CD4-positive, alpha-beta T cell treated with Interleukin-15 for 4 hours (primary cell): ENCODE measurements at places on chromosomes 1 and 21.

- DNase-seq = no peak
Measured at GRCh38 chr1:210541680-210542358, 213.1 kb downstream of the HHAT start.

DNA sequence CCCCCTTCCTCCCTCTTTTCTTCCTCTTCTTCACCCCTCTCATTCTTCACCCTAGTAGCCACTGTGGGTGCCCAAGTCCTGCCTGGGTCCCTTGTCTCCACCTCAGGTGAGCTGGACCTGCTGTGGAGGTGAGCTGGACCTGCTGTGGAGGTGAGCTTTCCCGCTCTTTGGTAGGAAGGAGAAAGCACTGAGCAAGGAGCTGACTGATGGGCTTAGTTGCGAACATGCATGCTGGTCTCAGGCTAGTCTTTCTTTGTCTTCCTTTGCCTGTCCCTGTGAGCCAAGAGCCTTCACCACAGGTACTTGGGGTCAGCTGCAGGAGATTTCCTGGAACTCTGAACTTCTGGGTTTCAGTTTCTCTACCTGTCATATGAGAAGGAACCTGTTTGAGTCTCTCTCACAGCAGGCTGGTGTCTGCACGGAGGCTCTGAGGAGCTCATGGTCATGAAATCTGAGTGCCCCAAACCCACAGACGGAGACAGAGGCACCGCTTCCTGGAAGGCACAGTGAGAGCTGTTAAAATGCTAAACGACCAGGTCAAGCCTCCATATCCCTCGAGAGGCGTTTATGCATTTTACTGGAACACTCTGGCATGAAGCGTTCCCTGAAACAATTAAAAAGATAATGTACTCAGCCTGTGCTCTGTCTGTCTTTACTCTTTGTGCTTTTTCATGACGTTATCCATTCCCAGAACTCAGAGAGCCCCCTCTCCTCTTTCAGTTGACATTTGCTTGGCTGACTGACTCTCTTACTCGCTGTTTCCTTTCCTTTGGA is 69.5 kb downstream of the RHOU start:
- peak; percentile 24 for DNase-seq

- DNase-seq = no peak
Measured at GRCh38 chr1:43509007-43509739, 21.5 kb upstream of the PTPRF start.

- no peak for DNase-seq
Measured at GRCh38 chr1:47894410-47895278, 102.5 kb downstream of the TRABD2B start.

DNA sequence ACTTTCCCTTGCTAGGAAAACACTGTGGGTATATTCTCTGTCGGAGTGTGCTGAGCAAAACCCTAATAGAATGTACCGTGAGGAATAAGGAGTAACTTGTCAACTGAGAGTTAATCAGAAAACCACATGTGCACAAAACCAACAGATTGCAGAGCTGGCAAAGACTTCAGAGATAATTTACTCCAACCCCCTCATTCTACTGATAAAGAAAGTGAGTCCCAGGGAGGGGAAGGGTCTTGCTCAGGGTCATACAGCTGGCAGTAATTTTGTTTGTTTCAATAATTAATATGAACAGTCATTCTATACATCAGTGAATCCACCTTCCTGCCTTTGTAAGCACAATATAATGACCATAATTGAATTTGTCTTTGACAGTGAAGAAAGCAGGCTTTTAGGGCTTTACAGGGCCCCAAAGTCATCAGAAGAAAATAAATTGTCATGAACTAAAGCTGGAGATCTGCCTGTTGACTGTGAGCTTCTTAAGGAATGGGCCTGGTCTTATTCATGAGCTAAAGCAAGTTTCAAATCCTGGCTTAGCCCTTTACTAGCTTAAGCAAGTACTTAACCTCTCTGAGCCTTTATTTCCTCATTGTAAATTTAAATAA is 67.2 kb upstream of the HOOK1 start:
- no peak for DNase-seq

DNA sequence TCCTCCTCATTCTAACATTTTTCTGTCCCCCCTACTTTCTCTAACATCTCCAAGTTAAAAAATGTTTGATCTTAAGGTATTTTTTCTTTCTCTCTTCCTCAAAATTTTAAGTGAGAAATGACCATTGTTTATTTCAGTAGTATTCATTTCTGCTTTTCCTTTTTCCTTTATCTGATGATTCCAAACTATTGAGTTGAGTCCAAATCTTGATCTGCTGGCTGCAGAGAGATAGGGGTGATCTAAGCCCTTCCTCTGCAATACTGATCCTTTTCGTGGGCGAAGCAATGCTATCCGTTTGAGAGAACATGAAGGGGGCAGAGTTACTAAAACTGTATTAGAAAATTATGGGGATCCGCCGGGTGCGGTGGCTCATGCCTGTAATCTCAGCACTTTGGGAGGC is 516 bp upstream of the NMNAT2 start:
- no peak for DNase-seq

- DNase-seq = no peak
Measured at GRCh38 chr1:90970208-90970607, 51.6 kb downstream of the ZNF644 start.

- no peak for DNase-seq
Measured at GRCh38 chr1:44220001-44220751, 6.9 kb downstream of the DMAP1 start.

GRCh38 chr1:76070538-76070937 is 4.0 kb upstream of the ST6GALNAC3 start:
- no peak for DNase-seq

GRCh38 chr1:207890136-207890738 is 20.7 kb downstream of the CD34 start:
- no peak for DNase-seq
